AG08396 (cell line): ENCODE measurements at places on chromosomes 1 and 21.

DNA sequence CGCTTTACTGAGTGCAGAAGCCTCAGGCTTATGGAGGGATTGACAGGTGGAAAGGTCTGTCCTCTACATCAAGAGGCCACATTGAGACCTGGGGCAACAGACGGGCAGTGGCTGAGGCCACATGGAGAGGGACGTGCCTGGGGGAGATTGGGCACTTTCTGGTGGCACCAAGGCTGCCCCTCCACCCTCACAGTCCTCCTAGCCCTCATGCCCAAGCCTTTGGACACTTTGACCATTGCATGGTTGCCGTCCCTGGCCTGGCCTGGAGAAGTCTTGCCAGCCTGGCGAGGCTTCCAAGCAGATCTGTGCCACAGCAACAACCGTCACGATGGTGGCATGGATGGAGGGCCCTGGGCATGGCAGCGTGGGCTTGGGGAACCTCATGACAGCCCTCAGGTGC lies 192.1 kb upstream of the VAMP3 start:
- no peak for DNase-seq

GRCh38 chr21:14766241-14766640 lies 220.1 kb upstream of the SAMSN1 start:
- no peak for DNase-seq

DNA sequence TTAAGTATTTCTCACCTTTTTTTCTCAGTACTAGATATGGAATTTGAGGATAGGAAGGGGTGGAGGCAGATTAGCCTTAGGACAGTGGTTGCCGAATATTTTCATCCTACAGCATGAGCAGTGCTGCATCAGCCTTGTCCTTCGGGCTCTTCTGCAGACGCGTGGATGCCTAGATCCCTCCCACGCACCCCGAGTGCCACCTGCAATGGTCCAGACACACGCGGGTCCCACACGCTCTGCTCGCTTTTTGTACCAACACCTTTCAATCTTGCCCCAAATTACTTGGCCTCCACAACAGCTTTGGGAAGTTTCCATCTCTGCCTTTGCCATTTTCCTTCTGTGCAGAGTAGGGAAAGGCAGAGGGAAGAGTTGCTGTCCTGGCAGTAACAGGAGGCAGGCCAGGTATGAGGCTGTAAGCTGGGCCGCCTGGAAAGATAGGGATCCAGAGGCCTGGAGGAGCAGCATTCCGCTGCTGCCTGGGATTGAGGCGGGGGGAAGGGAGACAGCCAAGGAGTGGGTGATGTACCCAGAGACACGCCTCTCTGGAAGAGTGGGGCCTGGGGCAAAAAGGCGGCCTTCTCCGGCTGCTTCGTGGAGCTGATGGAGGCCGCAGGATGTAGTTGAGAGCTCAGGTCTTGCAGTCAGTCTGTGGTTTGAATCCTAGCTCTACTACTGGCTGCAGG lies 467.7 kb downstream of the KIF26B start:
- no peak for DNase-seq

GRCh38 chr1:90371448-90371813 lies 345.7 kb downstream of the BARHL2 start:
- DNase-seq = no peak

DNA sequence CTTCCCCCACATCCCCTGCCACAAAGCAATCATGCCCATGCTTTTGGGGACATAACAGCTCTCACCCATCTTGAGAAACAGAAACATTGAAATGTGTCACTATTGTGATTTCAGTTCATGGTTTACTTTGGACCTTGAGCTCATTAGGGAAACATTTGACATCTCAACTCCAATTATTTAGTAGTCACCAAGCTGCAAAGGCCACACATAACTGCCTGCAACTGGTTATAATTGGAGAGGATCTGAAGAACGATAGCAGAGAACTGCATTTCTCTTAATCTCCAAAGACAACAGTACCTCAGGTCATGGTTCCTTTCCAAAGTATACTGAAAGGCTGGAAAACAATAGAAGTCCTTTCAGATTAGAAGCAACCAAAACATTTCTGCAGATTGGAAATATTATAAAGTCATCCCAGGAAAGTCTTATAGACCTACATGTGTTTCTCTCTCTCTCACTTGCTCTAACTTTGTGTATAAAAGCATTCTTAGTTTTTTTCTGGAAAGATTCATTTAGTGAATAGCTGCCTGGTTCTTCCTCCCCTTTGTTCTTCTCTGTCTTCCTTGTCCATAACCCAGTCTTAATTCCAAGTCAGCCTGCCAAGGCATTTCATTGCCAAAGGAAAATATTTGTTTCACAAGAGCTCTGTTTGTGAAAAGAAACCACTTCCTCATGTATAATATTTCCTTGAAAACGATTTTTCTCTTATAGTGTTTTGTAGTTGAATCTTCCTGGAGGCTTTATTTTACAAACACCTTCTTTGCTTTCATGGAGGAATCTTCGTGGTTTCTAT lies 426.8 kb downstream of the ADGRL2 start:
- no peak for DNase-seq

DNA sequence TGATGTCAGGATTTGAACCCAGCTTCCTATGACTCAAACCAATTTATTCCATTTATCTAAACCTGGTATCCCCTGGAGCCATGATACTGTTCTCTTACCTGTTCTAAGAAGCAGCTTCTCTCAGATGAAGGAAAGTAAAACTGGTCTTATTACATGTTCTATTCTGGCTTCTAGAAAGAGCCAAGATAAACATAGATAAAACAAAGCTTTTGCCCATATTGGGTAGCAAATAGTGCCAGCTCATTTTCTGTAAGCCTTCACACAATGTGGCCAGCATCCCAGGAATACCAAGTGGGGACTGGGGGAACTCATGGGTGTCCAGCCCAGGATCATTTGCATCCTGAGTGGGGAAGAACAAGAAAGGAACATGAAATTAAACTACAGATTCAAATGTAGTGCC lies 53.5 kb upstream of the EPHA8 start:
- DNase-seq = no peak

DNA sequence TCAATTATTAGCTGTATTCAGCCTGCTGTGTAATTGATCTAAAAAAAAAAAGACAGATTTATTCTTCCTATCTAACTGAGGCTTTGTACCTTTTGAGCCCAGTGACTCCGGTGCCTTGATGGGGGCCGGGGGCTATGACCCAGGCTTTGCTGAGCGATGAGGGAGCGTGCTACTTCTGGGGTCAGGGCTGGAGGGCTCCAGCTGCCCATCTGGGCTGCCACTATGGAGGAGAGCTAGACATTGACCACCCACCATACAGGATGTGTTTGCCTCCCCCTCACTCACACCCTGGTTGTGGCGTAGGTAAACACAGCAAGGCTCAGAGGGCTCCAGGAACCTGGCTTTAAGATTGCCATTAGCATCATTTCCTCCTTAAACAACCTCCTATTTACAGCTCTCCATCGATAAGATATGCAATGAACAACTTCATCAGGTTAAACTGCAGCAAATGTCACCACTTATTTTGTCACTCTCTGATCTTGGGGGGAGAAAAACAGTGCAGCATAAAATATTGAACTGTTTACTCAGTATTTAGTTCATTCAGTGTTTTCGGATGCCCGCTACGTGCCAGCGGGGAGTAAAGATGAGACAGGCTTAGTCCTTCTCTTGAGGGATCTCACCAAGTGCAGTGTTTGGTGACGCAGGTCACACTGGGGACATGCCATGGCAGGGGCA lies 231.6 kb downstream of the KIF26B start:
- no peak for DNase-seq
